IPS-NIHi11 (cell line): ENCODE measurements at places on chromosomes 1 and 21.

GRCh38 chr1:9239622-9240401 is 5.2 kb downstream of the H6PD start:
- DNase-seq: no peak

GRCh38 chr1:86757272-86757984 is 53.1 kb downstream of the SH3GLB1 start:
- DNase-seq: no peak

DNA sequence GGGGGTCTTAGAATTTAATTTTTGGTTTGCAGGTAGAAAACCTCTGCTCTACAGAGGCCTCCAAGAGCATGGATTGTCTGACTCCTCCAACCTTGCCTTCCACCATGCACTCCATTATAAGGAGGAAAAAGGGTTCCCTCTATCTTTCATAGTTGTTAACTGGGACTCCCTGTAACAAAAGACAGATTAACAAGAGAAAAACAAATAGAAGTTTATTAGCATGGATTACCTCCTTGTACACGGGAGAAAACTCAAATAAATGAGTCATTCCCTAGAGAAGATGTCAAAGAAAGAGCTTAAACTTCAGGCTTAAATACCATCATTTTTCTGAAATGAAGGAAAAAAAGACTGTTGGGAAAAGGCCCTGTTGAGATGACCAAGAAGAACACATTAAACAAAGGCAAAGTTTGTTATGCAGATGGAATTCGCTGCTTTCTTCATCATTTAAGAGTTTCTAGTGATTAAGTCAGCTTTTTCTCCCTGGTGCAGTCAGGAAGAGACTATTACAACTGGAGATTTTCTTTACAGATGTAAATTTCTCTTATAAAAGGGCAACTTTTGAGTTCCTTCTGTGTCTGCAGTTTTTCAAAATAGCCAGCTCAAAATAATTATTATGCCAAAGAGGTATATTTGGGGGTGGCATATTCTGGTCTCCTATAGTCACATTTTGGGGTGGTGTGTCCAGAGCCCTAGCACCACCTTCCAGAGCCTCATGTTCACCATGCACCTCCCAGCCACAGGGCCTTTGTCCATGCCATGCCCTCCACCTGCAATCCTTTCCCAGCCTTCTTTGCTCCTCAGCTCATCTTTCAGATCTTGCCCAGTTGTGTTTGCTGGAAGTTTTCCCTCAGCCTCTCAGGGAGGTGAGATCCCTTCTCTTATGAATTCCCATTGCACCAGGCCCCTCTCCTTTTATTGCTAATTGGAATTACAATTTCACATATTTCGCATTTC is 63.1 kb upstream of the KLHDC7A start:
- DNase-seq: no peak

DNA sequence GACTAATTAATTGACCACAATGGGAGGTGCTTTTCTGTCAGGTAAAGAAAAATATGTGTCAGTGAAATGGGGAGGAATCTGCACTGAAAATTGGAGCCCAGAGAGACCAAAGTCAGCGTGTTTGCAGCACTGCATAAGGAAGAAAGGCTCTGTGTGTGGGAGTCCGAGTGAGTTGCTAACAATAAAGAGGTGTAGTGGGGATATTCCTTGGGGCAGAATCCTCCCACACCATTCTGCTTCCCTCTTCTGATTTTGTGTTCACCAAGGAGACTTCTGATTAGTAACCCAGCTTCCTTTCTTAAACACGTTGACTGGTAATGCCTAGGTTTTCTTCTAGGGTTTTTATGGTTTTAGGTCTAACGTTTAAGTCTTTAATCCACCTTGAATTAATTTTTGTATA is 240.5 kb downstream of the RPS6KC1 start:
- no peak for DNase-seq

DNA sequence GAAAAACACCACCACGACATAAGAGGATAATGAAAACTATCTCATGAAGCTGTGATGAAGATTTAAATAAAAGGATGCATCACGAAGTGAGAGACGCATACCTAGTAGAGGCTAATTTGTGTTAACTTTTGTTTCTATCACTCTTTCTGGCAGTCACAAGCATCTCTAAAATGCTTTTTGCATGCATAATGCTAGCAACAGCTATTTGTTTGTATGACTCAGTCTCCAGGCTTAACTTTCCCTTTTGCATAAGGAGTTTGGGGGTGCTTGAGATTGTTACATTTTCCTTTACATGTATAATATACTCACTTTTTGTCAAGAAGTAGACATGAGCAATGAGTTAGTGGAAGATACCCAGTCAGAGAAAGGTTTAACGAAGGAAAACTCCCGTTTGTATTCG is 385.4 kb downstream of the DISC1 start:
- DNase-seq: no peak

- no peak for DNase-seq
Measured at GRCh38 chr1:25065321-25065721, 135.2 kb upstream of the RUNX3 start.

DNA sequence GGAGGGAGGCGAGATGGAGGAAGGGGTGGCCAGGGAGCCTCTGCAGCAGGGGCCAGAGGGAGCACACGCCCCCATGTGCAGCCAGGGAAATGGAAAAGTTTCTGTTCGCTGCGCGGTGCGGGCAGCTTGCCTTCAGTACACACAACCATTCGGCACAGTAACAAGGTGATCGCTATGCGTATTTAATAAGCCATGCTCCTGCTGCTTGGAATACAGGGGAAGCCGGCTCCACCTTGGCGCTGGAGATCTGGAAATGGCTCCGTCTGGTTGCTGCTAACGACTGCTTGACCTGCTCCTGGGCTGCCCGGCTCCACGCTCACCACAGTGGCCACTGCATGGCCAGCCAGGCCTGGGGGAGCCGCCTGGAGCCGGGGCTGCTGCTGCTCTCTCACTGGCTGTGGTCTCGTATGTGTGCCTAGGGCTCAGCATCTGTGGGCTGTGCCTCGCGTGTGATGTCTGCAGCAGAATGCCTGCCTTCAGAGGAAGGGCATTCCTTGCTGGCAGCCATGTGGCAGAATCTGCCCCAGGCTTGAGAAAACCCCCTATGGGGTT is 86.4 kb upstream of the ACTL8 start:
- no peak for DNase-seq

- no peak for DNase-seq
Measured at GRCh38 chr1:9466780-9467758, 72.2 kb upstream of the SLC25A33 start.

DNA sequence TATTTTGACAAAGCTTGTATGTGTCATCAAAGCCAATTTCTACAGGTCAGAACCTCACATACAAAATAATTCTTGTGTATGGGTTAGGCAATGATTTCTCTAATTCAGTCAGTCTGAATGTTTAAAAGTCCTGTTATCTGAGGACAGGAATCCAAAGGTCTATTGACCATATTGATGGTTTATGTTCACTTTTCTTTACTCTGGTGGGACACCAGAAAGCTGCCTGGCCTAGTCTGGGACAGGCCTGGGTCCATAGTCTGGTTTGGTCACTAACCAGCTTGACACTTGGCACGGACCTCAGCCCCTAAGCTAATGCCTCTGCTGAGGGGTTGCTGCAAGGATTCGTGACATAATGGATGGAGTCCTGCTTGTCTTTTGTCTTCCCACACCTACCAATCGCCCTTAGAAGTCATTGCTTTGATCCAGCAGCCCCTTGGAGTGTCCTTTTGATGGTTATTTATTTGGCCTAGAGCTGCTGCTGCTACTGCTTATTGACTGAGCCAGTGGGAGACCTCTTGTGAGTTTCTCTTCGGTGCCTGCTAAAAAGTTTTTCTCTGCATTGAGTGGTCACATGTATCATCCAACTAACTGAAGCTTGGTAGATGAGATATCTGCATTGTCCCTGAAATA is 15.7 kb downstream of the IFNAR2 start:
- no peak for DNase-seq

DNA sequence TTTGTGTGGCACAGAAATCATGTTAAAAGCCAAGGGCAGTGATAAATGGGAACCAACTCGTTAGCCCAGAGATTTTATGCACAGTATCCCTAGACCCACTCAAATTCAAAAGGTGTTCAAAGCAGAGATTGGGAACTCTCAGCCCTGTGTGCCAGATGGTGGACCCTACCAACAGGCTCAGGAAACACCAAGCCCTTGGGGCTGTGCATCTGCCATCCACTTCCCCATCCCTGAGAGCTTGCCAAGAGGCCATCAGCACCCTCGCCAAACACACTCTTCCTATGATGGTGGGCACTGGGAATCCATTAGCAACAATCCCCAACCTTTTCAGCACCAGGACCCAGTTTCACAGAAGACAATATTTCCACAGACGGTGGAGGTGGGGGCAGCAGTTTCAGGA is 194.2 kb upstream of the NFIA start:
- no peak for DNase-seq

DNA sequence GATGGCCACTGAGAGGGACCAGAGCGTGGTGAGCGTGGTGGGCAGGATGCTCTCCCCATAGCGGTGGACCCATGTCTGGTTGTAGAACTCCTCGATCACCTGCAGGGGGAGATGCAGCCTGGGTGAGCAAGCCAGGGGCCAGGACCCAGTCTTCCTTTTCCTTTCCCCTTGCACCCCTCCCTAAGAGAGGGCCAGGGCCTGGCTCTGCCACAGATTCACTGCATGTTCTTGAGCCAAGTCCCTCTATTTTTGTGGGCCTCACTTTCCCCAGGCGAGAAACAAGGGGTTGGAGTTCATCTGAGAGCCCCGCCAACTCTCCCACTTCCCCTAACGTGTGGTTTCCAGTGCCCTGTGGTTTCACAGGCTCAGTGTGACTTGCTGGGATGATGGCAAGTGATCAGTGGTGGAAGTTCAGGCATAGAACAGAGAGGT is 27.5 kb downstream of the SLC2A1 start:
- peak; percentile 87 for DNase-seq

DNA sequence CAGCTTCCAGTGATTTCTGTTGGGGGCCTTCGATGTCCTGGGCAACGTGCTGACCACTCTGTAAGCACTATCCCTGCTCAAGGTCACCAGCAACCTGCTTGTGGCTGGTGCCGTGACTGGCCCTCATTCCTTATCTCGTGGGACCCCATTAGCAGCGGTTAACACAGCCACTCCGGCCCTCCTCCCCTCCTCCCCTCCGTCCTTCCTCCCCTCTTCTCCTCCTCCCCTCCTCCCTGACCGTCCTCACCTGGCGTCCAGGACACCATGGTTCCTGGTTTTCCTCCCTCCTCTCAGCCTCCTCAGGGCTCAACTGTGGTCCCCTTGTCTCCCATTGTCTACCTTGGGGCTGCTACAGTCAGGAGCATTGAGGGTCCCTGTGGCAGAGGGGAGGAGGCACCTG is 157.7 kb downstream of the CAMTA1 start:
- no peak for DNase-seq

DNA sequence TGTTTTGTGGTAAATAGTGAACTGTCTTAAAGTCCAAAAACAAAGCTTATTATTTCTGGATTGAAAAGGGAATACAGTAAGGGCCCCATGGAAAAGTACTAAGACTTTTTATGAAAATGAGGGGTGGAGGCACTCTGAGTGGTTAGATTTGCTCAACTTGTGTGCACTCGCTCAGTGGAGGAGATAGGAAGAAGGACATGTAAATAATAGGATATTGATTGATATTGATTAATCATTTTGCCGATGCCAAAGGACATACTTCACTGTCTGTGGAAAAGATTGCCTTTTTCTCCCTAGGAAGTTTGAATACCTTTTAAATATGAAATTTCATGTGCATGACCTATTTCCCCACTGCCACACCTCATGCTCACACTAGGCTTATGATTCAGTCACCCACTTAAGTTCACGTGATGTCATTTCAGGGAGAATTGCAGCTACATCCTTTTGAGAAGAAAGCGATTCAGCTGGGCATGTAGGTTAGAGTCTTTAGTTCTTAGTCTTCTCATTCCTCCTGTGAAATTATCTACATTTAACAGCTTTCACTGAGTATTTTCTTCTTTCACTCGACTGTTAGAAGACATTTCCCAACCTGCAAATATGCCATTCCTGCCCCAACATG is 5.0 kb downstream of the MTR start:
- DNase-seq: no peak

- no peak for DNase-seq
Measured at GRCh38 chr1:29186252-29186651, 4.6 kb upstream of the SRSF4 start.

DNA sequence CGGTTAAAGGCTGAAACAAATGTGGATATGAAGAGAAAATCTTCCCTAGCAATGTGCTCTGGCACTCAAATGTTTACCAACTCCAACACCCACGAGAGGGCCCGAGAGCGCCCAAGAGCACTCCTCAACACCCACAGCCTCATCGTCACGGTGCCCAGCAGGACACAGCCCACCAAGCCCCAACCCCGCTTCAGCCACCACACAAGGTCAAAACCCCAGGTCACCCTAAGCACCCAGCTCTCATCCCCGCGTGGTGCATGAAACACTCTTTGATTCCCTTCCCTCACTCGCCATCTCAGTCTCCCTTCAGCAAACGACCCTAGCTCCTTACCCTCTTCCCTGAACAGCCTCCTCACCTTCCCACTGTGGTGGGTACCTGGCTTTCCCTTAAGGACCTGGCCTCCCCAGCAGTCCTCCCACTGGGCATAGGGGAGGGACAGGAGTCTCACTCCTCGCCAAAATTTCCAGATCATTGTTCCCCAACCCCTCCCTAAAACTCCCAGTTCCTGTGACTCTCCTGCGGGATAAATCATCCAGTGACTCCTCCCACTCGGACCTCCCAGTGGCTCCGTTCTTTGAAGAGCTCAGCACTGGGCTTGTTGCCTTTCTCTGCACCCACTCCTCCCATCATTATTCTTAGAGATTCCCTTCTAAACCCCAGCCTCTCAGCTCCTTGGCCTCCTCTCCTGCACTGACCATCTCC is 170.4 kb upstream of the SYT6 start:
- DNase-seq: no peak

- no peak for DNase-seq
Measured at GRCh38 chr1:215273838-215274516, 191.4 kb downstream of the KCNK2 start.

DNA sequence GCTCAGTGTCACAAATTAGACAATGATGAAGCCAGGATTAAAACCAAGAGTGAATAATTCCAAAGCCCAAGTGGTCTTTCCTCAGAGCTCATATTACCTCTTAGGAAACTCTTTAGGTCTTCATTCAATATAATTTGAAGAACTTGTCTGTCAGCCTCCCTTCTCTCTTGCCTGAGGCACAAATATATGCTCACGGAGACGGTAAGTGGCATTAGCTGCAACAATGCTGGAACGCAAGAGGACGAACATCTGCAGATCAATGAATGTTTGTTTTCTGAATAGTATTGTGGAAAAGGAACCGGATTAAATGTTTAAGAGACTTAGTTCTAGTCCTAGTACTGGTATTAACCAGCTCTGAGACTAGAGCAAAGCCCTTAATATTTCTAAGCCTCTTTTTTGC is 39.7 kb upstream of the LYST start:
- DNase-seq: no peak

- DNase-seq: no peak
Measured at GRCh38 chr1:218426343-218426657, 81.2 kb downstream of the TGFB2 start.

- DNase-seq: no peak
Measured at GRCh38 chr1:116211294-116211693, 100.1 kb downstream of the MAB21L3 start.

GRCh38 chr1:1298861-1299685 is 8.7 kb downstream of the ACAP3 start:
- DNase-seq: peak; percentile 85

GRCh38 chr21:14844001-14844400 is 220.8 kb downstream of the NRIP1 start:
- no peak for DNase-seq
